ENCODE measurements at places on chromosomes 5 and 9. TPM values are rescaled to one million over a fixed set of nuclear protein-coding genes. Genes with fewer than 3 reads are reported as not detected.

PCDHA7 gene
- 2.3 TPM for total RNA-seq

CNTNAP3 gene
- 5.4 TPM for total RNA-seq

PCDHAC2 gene
- 1.8 TPM for total RNA-seq

ALAD gene
- 23.2 TPM for total RNA-seq

- DNase-seq, result peak; percentile 16
Measured at GRCh38 chr5:102153003-102153759, 142.9 kb downstream of the SLCO4C1 start.

DNA sequence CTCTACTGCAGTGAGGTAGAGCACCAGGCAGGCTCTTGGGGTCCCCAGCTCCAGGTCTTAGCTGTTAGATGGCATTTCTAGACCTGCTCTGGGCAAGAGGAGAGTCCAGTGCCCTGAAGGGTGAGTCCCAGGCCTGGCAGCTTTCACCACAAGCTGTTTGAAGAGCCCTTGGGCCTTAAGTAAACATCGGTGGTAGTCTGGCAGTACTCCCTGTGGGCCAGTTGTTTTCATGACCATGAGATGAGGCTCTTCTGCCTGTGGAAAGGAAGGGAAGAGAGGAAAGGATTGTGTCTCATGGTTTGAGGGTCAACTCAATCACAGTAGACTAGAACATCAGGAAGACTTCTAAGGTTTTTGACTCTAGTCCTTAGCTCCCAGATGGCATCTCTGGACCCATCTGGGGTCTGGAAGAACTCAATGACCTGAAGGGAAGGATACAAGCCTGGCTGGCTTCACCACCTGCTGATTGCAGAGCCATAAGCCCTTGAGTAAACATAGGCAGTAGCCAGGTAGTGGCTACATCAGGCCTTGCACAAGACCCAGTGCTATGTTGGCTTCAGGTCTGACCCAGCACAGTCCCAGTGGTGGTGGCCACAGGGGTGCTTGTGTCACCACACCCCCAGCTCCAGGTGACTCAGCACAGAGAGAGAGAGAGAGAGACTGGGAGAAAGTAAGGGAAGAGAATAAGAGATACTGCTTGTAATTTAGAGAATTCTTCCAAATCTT lies 114.3 kb upstream of the PCSK5 start:
- no peak for DNase-seq

DNA sequence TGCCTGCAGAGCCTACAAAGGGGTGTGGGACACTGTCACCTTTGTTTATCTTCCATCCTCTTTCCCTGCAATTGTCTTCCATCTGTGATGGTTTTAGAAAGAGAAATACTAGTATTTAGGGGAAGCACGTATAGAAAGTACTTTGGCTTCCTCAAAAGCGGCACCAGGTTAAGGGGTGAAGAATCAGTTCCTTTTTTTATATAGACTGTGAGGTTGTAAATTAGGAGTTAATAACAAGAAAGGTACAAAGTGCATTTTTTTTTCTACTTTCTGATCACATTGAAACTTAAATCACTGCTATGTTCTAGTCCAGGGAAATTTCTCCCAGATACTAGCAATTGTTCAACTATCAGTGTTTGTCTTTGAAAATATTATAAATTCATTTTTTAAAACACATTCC lies 219.3 kb downstream of the CEMIP2 start:
- no peak for DNase-seq

DNA sequence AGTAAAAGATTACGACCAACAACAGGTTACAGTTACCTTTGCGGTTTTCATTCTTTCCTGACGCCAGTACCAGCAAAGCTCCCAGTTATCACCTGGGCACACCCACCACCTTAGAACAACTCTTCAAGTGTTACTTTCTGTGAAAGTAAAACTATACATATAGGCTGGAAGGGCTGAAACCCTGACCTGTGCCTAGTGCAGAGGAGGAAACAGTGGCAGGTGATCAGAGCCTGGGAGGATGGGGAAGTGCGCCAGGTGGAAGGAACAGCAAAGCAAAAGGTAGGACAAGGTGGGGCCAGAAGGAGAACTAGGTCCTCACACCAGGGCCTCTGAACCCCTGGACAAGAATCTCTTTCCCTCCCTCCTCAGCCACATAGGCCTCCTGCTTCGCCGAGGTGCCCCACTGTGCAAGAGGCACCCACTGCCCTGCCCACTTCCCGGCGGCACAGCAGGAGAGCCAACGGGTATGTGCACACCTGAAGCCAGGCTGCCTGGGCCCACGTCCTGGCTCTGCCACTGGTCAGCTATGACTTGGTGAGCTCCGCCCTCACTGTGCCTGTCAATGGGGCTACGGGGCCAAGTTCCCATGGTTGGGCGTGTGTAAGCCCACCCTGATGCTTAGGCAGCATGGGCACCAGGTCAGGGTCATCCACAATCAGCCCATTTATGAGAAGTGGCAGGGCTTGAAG lies 26.9 kb downstream of the BICD2 start:
- no peak for DNase-seq

DNA sequence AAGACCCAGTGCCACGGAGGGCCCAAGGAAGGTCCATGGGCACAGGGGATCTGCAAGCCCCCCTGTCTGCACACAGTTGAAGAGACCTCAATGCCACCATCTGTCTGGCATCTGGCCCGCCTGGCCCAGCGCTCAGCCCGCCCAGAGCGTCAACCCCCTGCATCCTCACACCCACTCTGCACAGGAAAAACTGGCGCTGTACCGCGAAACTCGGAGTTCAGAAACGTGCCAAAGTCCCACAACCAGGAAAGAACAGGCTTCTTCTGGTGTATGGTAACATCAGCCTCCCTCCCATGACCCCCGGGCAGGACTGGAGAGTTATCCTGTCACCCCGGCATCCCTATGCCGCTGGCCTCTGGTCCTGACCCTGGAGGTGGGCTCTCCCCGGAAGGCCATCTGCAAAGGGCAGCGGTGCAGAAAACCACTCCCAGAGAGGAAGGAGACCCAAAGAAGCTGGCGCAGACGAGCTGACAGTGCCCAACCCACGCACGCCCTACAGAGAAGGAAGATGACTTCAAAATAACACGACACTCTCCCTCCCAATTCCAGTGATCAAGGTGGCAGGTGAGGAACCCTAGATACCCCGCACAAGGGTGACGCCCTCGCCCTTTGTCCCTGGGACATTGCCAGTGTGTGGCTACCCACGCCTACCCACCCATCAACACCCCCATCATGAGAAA lies 18.9 kb downstream of the VAV2 start:
- DNase-seq, result no peak

- DNase-seq, result no peak
Measured at GRCh38 chr5:864492-865167, 13.8 kb upstream of the ZDHHC11 start.
